ENCODE measurements at places on chromosomes 5 and 9.
A peak's percentile ranks its signal among the peaks of the same experiment; 100 is the strongest.

DNA sequence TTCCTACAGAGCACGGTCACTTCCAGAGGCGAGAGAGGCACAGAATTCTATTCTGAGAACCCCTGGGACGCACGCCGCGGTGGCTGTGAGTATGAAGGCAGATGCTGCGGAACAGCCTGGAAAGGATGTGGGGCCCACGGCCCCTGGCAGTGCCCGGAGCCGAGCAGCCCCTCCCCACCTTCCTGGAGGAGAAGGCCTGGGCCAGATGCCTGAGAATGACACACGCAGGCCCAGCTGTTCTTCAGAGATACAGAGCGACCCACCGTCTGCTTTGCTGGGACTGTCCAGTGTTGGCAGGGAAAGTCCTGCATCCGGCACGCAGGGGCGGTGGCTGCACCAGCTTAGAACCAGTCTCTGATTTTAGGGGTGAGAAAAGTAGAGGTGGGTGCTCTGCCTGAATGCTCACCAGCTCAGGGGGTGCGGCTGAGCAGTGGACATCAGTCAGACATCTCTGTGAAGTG is 116.7 kb upstream of the LPCAT1 start:
- no peak for DNase-seq

DNA sequence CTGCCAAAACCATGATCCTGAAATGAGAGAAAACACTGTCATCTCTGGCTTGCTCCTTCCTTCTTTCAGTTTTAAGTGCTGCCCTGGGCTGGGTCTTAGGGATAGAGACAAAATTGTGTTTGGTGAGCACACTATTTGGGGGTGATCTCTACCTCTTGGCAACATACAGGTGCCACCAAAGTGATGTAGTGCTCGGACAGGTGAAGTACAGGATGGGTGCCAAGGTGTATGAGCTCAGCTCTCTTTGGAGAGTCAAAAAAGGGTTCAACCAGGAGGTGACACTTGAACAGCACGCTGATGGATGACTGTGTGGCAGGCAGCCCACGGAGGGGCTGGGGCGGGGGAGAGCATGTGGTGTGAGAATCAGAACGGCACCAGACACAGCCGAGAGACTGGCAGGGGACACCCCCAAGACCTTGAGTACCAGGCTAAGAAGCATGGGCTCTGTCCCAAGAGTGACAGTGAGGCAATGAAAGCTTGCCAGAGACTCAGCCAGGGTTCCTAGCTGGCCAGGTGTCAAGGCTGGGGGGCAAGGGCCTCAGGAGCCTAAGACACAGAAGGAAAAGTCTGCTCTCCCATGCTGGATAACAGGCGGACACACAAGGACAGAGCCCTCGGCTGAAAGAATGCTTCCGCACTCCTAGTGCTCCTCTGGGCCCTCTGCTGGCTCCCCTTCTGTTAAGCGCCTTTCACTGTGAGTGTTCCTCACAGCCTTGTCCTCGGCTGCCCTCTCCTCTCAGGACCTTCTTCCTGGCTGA is 2.5 kb downstream of the NHP2 start:
- peak; percentile 26 for DNase-seq

DNA sequence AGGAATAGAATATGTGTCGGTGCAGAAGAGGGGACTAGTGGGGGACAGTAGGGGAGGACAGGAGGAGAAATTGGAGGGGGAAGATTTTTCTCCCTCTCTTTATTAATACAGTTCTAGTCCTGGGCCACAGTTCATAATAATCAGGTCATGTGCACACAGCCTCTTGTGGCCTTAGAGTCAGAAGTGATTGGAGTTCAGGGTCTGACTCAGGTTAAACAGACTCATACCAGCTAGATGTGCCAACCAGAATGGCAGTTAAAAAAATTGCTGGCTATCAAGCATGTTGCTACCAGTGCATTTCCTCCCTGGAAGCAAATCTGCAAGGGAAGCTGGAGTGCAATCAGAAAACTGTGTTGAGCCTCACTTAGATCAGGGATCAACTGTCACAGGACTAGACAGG is 132.7 kb upstream of the MAP1B start:
- DNase-seq = no peak

DNA sequence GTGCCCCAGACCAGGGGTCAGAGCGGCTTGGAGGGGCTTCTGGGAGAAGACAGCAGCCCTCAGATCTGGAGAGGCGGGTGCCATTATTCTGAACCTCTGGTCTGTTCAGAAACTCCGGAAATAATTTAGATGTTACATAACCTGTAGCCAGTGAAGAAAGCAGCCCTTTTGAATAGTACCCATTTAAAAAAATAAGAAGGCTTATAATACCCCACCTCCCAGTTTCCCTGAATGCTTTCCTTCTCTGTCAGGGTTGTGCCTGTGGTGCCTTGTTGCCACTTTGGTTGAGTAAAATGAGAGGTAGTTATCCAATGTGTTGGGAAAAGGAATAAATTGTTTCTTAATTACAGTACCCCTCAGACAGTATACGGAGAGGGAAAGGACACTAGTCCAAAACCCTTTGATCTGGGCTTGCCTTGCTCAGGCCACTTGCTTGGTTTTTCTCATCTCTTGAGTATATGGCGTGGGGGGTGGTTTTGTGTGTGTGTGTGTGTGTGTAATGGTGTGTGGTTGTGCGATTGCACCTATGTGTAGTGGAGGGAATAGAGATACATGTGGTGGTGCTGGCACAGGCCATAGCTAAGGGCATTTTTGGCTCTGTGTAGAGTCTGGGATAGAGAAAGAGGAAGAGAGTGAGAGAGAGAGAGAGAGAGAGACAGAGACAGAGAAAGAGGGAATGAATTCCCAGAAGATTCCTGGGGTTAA is 59.1 kb upstream of the TLR4 start:
- no peak for DNase-seq

DNA sequence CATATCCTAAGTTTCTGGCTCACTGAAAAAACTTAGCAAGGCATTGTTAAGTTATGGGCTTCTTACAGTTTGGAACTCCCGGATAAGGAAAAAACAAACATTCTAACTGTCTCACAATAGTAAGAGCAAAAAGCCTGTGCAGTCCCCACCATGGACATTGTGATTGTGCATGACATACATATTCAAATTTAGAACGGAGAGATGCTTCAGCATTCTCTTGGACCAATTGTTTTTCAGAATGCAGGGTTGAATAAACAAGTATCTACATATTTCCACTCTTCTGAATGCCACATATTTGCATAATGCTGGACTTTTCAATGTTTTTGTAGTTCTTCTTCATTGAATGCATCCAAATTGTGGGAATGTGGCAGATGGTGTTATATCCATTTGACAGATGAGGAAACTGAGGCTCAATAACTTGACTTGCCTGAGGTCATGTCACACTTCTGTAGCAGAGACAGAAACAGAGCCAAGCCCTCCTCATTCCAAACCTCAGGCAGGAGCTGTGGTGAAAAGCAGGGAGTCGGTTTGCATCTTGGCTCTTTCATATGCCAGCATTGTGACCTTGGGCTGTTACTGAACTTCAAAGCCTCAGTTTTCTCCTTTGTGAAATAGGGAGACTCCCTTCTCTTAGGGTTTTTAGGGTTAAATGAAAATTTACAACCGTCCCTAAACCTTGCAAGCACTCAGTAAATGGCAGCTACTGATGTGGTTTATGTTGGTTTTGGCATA is 95.1 kb downstream of the IQGAP2 start:
- DNase-seq = no peak

DNA sequence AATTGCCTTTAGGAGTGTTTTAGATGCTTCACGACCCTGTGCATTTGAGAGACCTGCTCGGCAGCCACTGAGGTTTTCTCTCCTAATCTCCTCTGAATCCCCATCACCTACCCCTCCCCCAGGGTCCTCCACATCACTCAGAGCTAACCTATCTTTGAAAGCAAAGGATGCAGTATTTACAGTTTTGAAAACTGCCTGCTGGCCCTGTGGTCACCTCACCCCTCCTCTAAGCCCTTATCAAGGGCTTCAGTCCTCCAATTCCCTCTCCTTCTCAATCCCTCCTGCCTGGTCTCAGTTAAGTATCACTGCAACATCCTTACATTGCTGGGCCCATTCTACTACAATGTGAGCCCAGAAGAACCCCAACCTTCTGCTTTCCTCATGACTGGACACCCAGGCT is 4.6 kb downstream of the RPP25L start:
- no peak for DNase-seq

- DNase-seq = no peak
These were observed 1.5 kb downstream of the CLIC3 start for GRCh38 chr9:136994888-136995230.

- no peak for DNase-seq
These were observed 513.2 kb downstream of the DIRAS2 start for GRCh38 chr9:90129446-90129845.

- DNase-seq = peak; percentile 66
These were observed 18.9 kb upstream of the IGFBPL1 start for GRCh38 chr9:38443181-38443580.

DNA sequence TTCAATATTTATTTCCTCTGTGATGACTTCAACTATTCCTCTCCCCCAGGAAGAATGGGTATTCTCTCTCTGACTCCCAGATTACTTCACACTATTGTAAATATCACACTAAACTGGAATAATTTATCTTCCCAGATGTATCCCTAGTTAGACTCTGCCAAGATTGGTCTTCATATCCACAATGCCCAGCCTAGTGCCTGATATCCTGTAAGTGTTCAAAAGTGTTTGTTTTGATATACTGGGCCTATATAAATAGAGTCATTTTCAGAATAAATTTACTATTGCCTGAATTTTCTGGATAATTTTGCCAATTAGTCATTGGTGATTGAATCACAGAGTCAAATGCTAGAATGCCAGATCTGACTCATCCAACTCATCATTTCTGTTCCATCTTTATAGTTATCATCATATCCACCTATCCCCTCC is 143.7 kb upstream of the TNC start:
- DNase-seq = peak; percentile 18

DNA sequence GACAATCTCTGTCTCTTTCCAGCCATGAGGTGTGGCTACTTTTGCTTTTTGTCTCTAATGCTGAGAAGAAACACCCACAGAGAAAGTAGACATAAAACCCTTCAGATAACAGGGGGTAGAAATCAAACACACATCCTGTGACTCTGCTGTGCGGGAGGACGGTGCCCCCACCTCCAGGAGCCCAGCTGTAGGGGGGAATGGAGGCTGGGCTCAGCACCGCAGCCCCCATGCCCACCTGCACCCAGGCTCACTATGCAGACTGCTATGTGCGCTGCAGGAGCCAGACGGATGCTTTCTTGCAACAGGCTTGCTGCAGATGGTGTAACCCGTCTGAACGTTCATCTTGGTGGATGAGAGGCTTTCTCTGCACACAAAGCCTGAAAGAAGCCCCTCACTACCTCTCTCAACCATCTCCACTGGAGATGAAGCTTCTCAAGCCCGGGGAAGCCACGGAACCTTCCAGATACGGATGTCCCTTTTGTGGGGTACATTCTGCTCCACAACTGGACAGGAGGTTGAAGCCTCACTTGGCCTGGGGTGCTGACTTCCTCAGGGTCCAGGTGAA is 207.2 kb downstream of the GADD45G start:
- no peak for DNase-seq

- DNase-seq = no peak
These were observed 25.5 kb upstream of the TRAF1 start for GRCh38 chr9:120951960-120952618.

- no peak for DNase-seq
These were observed 9.8 kb upstream of the CPLX2 start for GRCh38 chr5:175861337-175862130.

DNA sequence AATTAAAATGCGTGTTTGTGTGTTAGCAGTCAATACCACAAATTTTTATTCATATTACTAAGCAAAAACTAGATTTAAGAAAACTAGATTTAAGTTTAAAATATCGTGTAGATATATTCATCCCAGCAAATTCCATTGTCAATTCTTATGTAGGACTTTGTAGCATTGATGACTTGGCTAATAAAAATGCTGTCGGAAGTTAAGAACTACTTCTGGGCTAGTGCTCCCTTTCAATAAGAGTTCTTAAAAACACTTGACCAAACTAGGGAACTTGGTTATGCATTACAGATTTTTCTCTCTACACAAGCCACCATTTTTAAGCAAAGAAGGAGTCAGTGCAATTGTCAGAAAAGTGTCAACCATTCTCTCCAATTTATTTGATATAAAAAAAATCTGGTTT is 68.7 kb upstream of the RAD23B start:
- DNase-seq = no peak

- no peak for DNase-seq
These were observed 38.7 kb downstream of the ASS1 start for GRCh38 chr9:130483371-130483971.

- peak; percentile 69 for DNase-seq
These were observed 18.0 kb downstream of the DNLZ start for GRCh38 chr9:136345281-136346156.

DNA sequence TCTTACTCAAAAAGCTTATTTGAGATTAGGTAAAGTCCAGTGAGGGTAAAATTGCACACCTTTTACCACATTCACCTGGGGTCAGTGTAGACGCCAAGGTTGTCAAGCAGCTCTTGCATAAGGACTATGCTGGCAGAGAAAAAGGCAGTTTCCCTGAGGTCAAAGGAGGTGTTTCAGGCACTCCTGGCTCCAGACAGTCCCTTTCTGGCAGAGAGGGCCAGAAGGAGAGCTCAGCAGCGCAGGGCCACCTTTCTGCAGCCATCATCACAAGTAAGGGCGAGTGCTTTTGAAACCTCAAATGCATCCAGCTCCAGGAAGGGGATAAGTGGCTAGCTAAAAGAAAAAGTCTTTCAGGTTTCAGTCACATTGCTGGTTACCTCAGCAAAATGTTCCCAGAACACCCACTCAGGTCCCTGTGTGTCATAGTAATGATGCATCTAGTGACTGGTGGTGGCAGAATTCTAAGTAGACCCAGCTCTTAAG is 16.7 kb upstream of the IL13 start:
- no peak for DNase-seq

- peak; percentile 93 for DNase-seq
These were observed 2.1 kb upstream of the ANXA2R start for GRCh38 chr5:43042176-43042625.

DNA sequence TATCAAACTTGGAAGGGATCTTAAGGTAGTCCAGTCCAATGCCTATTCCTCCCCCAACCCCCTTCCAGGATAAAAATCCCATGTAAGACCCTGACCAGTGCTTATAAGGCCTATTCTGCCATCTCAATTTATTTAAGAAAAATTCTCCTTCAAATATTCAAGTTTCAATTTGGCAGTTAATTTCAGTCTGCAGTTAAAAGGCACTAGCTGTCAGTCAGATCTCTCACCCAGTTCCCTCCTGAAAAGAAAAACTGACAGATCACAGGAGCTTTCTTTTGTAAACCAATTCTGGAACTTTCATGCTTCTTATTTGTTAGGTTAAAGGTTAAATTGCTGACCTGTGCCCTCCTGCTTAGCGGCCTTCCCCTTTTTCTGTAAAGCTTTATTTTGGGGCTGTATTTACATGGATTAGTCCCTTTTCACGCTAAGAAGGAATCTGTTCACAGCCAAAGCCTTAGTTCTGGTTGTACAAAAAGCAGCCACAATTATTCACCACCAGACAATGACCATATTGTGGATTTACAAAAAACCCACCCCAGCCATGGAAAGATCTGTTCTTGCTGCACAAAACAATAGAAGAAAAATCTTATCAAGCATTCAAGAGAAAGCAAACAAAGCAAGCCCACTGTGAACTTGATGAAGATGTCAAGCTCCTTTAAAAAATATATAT is 68.7 kb downstream of the DENND1A start:
- no peak for DNase-seq

All from mesenchymal stem cell (in vitro differentiated cells and primary cell).